Central memory CD8-positive, alpha-beta T cell (primary cell): ENCODE measurements at places on chromosomes 13 and 19.

- DNase-seq: no peak
These were observed at the start of gene FREM2 for GRCh38 chr13:38686577-38687245. FREM2 (plus strand) TSS chr13:38687077; CDS start chr13:38687345, 268 bp downstream.

- DNase-seq: no peak
These were observed 9.3 kb downstream of the CDC16 start for GRCh38 chr13:114243971-114244370.

GRCh38 chr13:77118134-77118533 lies 91.2 kb upstream of the FBXL3 start:
- DNase-seq: no peak

DNA sequence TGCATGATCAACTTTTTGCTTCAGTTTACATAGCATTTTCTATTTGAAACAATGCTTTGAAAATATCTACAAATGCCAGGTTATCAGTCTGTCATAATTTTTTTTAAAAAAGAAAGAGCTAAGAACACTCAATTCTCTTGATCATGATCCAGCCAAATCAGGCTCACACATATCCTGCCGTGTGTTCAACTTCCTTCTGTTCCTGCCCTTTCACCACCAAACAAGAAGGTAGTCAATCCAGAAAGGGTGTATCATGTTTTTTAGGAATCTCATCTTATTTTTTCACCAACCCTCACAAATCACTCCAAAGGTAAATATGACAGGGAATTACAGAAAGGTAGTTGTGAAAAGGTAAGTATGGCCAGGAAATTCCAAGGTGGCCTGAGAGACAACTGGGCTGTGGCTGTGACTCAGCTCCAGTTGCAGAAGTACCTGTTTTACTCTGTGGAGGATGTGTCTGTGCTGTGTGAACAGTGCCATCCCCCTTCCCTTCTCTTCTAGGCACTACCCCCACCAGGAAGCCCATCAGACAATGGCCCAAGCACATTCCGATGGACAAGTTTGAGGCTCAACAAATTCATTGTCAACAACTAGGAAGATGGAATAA lies 138.8 kb upstream of the GJB6 start:
- no peak for DNase-seq

DNA sequence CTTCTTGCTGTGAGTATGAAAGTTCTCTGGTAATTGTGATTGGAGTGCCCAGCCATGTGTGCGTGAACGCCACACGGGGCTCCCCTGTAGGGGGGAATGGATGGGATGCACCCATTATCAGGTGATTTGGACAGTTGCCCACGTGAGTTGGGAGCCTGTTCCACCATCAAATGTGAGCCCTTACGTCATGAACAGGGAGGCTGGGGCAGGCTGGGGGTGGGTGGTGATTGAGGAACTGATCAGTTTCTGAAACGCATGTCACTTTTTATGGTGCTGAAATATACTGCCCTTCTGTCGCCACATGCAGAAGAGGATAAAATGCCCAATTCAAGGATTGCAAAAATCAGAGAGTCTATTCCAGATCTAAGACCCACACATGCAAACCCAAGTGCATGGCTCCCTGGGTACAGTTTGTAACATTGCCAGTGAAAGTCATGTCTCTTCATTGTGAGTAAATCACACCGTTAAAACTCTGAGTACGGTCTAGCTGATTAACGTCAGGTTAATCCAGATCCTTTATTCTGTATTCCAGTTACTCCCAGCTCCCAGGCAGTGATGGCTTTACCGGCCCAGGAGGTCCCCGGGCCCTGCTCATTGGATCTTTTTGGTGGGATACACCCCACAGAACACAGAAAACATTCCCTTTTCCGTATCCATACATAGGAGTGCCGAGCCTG lies 90.2 kb downstream of the RAB20 start:
- no peak for DNase-seq

DNA sequence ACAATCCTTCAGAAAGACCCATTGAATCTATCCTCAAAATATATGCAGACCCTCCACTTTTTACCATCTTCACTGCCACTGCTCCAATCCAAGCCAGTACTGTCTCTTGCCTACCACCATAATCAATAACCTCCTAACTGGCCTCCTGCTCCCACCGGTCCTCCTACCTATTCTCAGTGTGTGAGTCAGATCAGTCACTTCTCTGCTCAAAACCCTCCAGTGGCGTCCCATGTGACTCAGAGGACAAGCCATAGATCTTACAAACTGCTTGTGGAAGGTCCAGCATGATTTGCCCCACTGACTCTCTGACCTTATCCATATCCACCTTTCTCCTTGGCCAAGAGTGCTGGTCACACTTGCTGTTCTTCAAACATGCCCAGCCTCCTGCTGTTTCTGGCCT lies 23.4 kb upstream of the MBNL2 start:
- DNase-seq: no peak

DNA sequence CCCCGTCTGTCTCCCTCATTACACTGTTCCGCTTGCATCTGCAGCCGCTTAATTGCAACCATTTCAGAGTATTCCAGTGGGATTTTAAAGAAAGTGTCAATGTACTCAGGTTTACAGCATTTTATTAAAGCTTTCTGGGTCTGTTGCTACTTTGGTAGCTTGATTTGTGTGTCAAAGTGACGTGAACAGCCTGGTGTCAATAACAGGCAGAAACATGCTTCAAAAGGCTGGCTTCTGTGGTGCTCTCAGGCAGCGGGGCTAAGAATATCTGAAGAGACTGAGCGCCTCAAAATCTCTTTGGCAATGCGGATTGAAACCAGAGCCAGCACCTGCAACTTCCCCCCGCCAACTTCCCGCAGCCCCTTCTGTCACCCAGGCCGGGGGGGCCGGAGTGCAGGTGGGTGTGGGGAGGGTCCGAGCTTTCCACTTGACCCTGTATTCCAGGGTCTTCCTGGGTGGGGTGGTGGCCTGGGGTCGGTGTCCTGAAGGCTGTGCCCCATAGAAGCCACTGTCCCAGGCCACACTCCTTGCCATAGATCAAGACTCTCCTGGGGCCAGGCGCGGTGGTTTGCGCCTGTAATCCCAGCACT lies 81.2 kb downstream of the KDM4B start:
- no peak for DNase-seq

DNA sequence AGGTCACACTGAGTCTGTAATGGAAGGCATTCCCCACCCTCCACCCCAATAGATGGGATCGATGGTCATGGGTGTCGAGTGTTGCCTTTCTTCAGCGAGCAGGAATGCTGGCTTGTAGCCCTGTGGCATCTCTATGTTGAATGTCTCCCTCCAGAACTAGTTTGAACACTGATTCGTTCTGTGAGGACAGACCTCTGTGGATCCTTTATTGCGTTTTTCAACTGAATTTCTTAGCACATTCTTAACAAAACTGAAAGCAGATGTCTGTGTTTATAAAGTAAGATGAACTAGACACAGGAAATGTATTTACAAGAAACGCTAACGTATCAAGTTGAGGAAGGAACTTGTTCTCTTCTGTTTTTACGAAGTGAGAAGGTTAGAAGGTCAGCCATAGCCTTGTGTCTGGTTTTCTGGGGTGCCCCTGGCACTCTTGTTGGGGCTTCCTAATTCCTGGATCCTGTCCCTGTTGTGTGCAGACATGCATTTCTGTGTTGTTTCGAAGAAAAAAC lies 36.8 kb upstream of the TM9SF2 start:
- DNase-seq: no peak

- DNase-seq: no peak
These were observed at the start of gene MARK4 for GRCh38 chr19:45250832-45251451. MARK4 (plus strand) TSS chr19:45251271; CDS start chr19:45251589, 318 bp downstream.

- DNase-seq: no peak
These were observed 9.3 kb upstream of the IGFL3 start for GRCh38 chr19:46133777-46134241.

- no peak for DNase-seq
These were observed 59.0 kb downstream of the PTPRS start for GRCh38 chr19:5281588-5281987.

DNA sequence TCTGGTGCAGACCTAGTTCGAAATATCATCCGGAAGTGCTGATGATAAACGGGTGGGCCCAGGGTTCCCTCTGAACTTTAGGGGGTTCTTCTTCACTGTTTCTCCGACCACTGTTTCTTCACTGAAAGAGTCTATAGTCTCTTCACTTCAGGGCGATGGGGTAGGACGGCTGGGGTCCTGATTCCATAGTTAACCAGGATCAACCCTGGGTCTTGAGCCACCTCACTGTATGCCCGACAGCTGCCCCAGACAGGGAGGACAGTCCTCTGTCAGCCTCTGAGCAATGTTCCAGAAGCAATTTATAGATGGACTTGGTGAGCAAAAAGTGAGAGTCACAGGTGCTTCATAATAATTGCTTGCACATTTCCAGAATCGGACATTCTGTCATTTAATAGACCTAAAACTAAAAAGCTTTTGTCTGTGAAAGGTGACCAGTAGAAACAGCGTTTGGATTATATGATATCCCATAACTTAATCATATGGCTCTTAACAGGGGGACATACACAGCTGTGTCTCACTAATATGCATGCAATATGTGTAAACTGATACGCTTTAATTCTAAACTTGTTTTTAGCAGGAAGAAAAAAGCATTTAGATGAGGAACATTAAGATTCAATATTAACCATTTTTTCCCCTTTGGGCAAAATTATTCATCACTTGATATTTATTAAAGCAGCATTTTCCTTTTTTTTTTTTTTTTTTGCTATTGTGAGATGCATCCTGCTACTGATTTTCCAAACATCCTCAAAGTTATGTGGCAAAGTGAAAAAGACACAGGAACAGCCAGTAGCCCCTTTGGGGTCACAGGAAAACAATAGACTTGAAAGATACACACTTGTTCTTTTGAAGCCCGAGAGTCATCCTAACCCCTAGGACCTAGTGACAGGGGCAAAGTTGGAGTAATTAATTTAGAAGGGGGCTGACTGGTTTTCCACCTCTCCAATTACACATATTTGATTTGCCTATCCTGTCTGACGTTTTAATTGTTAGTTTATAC lies 277.0 kb downstream of the ZNF536 start:
- DNase-seq: no peak

DNA sequence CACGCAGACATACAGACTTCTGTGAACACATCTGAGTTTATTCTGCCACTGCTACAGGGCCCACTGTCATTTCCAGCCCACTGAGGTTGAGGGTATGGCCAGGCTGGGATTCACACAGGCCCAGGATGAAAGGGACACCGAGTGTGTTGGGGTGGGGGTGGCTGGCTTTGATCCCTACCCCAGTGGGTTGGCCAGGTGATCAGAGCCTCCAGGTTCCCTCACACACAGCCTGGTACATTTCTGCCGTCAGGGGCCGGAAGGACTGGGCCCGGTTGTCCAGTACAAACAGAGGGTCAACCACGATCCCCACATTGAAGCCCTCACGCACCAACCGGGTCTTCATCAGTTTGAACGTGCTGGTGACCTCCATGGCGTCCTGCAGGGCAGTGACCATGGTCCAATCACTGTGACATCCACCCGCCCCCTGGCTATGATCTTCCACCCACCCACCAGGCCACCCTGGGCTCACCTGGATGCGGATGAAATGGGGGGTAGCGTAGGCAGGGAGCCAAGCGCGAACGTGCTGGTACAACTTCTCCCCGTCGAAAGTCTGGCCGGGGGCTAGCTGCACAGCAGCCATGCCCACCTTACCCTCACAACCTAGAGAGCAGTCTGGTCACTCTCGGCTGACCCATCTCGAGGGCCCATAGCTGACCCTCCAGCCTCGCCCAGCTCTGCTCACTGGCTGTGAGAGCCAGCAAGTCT lies 13.3 kb downstream of the SLC27A5 start:
- no peak for DNase-seq

DNA sequence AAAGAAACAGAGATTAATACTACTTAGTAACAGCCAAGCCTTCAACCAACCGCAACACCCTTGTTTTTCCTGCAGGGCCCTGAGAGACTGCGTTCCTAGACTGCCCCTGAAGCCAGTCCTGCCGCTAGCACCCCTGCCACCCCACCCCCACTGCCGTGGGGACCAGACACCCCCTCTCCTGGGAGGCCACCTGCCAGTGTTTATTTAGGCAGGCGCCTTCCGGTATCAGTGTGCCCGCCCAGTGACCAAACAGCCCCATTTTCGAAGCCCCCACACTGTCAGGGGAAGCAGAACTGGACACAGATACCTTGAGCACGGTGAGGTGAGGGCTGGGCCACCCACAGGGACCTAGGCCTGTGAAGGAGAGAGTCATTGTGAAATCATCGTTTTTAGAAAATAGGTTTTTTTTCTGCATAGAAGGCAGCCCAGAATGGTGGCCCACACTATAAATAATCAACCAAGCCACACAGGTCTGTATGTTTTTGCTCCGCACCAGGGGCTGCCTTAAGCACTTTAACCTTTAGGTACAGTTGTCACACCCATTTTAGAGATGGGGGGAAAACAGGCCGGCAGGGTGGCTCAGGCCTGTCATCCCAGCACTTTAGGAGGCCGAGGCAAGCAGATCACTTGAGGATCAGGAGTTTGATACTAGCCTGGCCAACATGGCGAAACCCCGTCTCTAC lies 3.5 kb upstream of the TLE5 start:
- DNase-seq: no peak

GRCh38 chr19:35898499-35898809 lies 1.9 kb downstream of the NFKBID start:
- DNase-seq: no peak

GRCh38 chr13:110629735-110630134 lies 14.4 kb downstream of the NAXD start:
- DNase-seq: no peak

GRCh38 chr13:109924376-109924775 lies 138.0 kb upstream of the IRS2 start:
- no peak for DNase-seq

DNA sequence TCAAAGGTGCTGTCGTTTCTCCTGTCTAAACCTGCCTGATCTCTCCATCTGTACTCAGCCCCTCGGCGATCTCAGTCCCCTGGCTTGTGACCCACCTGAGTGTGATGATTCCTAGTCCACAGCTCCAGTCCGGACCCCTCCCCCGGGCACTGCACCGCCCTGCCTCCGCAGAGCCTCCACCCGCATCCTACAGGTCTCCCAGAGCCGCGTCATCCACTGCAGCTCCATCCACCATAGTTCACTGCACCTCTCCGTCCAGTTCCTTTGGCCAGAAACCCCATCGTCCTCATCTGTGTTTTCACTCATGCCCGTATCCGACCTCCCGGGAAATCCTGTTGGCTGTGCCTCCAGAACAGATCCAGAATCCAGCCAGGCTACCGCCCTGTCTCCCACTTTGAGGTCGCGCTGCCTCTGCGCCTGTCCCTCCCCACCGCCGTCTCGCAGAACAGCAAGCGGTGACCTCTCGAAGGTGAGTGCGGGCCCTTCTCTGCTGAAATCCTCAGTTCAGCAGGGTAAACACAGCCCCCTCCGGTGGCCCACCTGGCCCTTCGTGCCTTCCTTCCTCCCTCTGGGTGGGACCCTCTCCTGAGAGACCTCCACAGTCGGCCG lies 51.9 kb upstream of the MCF2L start:
- DNase-seq: no peak

DNA sequence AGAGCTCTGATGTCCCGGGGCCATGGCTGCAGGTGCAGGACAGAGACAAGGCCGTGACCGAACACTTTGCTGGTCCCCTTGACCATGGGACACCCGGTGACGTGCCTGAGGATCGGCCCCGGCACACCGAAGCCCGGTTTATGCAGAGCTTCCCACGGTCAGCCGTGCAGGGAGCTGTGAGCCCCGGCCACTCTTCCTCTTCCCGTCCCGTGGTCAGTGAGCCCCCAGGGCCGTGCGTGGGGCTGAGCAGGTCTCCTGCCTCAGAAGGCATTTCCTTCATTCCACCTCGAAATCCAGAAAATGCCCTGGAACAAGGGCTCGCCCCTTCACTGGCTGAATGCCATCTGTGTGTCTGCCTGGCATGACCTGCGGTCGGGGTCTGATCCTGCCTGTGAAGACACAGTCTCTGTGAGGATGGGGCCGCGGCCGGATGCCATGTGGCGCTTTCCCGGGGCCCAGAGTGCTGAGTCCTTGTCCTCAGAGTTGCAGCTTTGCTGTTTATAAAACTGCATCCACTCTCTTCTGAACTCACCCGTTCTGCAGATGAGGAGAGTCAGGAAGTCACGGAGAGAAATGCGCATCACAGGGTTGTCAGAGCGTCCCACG lies 16.9 kb downstream of the MCF2L start:
- DNase-seq: no peak
